ENCODE measurements at places on chromosomes 7 and 10.

GRCh38 chr10:112565434-112566053 is 118.5 kb downstream of the VTI1A start:
- DNase-seq = peak; percentile 72

GRCh38 chr7:151274936-151275812 is 26.7 kb upstream of the SMARCD3 start:
- no peak for DNase-seq

DNA sequence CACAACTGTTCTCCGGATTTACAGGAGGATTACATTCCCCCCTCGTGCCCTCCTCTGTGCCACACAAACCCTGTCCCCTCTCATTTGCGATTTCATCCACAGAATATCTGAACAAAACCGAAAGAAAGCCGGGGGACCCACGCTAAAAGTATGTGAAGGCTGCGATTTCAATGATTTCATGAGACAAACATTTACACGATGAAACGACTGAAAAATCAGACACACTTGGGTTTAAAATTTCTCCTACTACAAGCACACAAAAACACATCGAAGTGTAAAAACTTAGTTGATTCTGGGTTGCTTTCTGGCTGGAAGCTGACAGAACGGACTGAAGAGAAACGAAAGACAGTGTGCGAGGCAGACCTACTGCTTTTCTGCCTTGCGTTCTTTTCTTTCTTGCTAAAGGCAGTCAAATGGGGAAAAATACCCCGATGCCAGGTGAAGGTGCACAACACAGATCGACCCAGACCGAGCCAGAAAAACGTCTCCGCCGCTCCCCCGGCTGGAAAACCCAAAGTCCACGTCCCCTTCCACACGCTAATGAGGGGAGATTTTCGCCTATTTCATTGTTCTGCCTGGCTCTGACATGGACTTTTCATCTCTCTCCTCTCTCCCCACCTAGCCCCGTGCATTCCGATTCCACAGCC is 1.2 kb downstream of the HIPK2 start:
- peak; percentile 39 for DNase-seq

DNA sequence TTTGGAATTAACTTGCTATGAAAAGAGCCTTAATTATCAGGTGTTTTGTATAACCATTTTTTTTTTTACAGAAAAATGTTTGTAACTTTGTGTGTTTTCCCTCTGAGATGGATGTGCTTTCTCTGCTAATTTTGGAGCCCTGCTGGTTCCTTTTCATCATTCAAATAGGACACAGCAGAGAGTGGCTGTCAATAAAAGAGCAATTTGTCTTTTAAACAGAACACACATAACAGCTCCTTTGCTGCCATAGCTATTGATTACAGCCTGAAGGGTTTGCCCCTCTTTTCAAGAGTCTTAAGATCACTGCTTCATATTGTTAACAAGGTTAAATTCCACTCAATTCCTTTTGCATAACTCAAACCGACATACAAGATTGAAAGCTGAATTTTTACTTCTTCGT is 187.2 kb upstream of the MBL2 start:
- no peak for DNase-seq

- no peak for DNase-seq
Measured at GRCh38 chr10:116850058-116850611, 836 bp downstream of the ENO4 start.

Data from inflammatory macrophage (primary cell).